Activated CD4-positive, alpha-beta memory T cell treated with anti-CD3 and anti-CD28 coated beads for 36 hours (primary cell): ENCODE measurements at places on chromosomes 12 and 14. TPM values are rescaled to one million over a fixed set of nuclear protein-coding genes. Genes with fewer than 3 reads are reported as not detected.

DNA sequence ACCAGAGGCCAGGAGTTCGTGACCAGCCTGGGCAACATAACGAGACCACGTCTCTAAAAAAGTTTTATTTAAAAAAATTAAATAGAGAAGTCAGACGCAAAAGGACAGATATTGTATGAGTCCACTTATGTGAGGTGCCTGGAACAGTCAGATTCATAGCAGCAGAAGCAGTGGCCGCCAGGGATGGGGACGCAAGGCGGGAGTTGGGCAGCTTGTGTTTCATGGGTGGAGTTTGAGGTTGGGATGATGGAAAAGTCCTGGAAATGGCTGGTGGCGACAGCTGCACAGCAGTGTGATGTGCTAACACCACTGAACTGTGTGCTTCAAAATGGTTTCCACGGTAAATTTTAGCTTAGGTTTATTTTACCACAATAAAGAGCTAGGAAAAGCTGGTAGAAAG lies 57.6 kb upstream of the DDX11 start:
- no peak for DNase-seq

DNA sequence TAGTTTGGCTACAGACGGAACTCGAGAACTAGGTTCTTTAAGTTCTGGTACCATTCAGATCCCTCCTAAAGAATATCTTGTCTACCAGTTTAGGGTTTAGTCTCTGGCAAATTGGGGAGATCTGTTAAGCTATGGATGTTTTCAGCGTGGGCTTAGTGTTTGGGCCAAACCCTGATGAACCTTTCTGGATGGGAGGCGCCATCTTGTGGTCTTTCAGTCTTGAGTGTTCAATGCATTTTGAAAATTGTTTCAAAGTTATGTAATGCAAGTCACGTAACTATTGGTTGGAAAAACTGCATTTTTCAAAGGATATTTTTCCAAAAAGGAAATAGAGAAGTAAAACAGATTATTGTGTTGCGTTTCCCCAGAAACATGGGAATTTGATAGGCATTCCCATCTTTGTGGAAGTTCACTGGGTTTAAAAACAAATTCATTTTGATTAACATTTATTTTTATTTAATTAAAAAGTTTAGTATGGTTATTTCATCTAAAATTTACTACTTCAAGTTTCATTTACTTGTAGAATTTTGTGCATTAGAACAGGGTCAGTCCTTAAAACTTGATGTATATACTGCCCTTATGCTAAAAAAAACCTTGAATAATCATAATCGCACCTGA lies 169.0 kb downstream of the PRIMA1 start:
- peak; percentile 42 for DNase-seq

DNA sequence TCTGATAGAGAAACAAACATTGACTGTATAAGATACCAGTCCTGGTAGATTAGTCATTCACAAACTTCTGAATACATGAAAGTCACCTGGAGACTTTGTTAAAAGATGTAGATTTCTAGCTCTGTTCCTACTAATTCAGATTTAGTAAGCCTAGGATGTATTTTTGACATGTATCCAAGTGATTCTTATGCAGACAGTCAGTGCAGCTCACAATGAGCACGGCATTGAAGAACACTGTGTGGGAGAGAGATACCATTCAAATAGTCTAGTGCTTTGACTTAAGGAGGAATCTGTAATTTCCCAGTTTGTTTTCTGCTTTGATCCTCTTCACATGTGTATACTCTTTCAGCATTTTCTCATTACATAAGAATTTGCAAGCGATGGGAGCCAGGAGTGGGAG lies 68.7 kb upstream of the STXBP6 start:
- no peak for DNase-seq

DNA sequence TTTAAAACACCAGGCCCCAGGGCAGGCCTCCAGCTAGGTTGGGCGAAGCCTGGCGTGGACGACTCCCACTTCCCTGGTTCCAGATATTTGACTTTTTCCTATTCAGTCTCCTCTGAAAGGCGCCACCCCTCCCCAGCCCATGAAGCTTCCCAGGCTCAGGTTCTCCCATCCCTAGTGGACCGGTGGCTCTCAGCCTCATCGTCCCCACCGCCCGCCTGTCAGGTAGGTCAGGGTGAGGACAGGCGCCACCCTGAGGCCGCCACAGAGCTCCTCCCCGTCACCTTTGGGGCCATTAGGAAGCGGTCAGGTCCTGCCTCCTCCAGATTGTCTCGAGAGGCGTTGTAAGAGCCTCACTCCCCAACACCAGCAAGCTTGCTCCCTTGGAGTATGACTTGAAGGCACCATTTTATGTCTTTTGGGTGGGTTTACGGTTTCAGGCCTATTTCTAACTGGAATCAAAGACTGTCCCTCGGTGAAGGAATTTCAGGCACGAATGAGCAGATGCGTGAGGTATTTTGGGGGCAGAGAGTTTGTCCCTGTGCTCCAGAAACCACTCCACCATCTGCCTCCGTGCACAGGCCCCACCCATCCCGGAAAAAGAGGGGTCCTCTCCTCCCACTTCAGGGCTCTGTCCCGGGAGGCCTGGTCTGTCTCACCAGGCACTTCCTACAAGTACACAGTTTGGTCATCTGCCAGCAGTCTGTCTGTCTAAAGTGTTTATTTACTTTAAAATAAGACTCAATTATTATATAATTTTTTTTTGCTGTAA lies 55.6 kb downstream of the TSPAN9 start:
- no peak for DNase-seq

GRCh38 chr14:75252254-75252837 lies 26.3 kb upstream of the FOS start:
- no peak for DNase-seq

DNA sequence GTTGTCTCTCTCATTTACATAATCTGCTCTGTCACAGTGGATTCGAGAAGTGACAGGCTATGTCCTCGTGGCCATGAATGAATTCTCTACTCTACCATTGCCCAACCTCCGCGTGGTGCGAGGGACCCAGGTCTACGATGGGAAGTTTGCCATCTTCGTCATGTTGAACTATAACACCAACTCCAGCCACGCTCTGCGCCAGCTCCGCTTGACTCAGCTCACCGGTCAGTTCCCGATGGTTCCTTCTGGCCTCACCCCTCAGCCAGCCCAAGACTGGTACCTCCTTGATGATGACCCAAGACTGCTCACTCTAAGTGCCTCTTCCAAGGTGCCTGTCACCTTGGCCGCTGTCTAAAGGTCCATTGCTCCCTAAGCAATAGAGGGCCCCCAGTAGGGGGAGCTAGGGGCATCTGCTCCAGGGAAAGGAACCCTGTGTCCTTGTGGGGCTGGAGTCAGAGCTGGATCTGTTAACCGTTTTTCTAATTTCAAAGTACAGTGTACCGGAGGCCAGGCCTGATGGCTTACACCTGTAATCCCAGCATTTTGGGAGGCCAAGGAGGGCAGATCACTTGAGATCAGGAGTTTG lies 5.1 kb downstream of the ERBB3 start:
- peak; percentile 62 for DNase-seq

- DNase-seq = no peak
Observed at GRCh38 chr12:30698346-30698745, 2.7 kb upstream of the IPO8 start.

The OVCH1 gene
- total RNA-seq = not detected

The SLCO1B3 gene
- total RNA-seq = not detected
